ENCODE measurements at places on chromosomes 4 and X. TPM values are rescaled to one million over a fixed set of nuclear protein-coding genes. Genes with fewer than 3 reads are reported as not detected.
A peak's percentile ranks its signal among the peaks of the same experiment; 100 is the strongest.

The HSPA4L gene
- 1.8 TPM for polyA plus RNA-seq

The NPY2R gene
- polyA plus RNA-seq = 0.07 TPM

The ODAPH gene
- polyA plus RNA-seq = 0.06 TPM

The FBXW7 gene
- polyA plus RNA-seq = 52.5 TPM

The SLC49A3 gene
- polyA plus RNA-seq = 28.5 TPM

The PFKFB1 gene
- 0.13 TPM for polyA plus RNA-seq

The MAGEA12 gene
- polyA plus RNA-seq = not detected

The SLC9A7 gene
- 0.43 TPM for polyA plus RNA-seq

The ARR3 gene
- not detected for polyA plus RNA-seq

The ESX1 gene
- not detected for polyA plus RNA-seq

The BMP3 gene
- polyA plus RNA-seq = not detected

The TXK gene
- polyA plus RNA-seq = 0.33 TPM

- no peak for DNase-seq
Measured at GRCh38 chr4:184329235-184329634, 111.6 kb upstream of the ENPP6 start.

DNA sequence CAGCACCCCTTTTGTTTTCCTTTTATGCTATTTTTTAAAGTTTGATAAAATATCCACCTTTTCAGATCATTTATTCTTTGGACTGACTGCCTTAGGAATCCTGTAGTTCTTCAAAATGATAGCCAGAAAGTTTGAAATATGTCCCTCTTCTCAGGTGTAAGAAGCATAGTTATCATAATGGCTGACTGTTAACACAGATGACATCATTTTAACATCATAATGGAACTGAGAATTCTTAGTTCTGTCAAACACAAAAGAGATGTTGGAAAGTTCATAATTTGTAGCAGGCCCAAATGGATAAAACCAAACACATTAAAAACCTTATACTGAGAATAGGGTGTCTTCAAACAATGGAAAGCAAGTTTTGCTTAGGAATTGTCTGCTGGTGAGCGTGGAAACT is 1254.4 kb downstream of the ADGRL3 start:
- no peak for DNase-seq

GRCh38 chrX:29487714-29488113 is 727.6 kb upstream of the MAGEB2 start:
- no peak for DNase-seq

DNA sequence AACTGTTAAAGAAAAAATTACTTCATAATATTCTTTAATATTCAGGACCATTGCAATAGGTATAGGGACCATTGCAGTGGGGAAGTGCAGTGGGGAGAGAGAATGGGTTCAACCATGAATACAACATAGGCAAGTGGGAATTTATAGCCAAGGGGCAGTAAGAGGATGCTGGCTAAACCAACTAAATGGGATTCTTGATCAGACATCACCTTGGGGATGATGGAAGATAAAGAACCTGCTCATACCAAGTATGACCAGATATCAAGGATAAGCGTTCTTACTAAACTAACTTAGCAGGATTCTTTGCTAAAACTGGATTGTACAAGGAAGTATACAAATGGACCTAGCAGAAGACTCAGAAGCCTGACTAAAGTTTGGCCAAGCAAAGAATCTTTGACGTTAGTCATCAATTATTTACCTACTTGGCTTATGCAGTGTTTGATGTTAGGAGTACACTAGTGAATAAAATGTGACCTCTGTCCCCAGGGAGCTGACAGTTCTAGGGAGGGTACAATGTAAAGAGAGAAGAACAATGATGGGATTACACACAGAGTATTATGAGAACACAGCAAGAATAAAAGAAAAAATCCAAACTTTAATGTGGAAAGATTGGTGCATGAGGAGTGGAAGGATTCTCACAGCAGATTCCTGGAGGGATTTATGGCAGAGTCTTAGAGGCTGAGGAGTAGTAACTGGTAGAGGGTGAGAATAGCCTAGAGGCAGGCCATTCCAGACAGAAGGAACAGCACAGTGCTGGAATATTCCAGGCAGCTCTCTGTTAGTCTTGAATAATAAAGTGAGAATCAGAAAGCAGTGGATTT is 54.7 kb upstream of the MYOZ2 start:
- DNase-seq = no peak

DNA sequence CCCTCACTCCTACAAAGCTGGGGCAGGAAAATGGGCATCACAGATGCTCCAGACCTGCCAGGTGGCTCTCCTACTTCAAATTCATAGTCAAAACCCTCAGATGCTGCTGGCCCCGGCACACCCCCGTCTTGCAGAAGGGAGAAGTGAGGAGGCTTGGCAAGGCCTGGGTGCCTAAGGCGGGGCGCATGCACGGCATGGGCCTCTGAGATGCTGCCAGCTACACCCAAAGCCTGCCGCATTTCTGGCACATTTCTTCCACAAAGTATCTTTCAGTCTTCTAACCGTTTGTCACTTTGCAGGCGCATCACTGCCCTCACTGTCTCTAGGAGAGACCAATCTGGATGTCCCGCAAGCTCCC is 19.6 kb downstream of the WDR1 start:
- DNase-seq = no peak

DNA sequence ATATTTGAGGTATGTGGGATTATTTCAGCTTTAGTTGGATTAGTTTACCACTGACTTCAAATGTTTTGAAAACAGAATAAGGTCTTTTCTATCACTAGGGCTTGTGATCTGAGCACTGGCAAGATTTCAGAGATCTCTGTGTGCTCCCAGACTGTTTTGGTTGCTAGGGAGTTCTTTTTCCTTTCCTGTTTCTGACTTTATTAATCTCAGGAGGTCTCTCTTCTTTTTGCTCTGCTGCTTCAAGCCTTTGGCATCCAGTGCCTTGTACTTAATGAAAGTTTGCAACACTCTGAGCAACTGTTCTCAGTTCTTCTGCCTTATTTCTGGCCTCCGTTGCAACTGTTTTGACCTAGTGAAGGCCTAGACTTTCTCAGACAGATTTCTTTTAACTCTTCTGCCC is 32.1 kb upstream of the PAQR3 start:
- DNase-seq = no peak

GRCh38 chrX:252957-253291 is 28.3 kb upstream of the PLCXD1 start:
- DNase-seq = no peak

DNA sequence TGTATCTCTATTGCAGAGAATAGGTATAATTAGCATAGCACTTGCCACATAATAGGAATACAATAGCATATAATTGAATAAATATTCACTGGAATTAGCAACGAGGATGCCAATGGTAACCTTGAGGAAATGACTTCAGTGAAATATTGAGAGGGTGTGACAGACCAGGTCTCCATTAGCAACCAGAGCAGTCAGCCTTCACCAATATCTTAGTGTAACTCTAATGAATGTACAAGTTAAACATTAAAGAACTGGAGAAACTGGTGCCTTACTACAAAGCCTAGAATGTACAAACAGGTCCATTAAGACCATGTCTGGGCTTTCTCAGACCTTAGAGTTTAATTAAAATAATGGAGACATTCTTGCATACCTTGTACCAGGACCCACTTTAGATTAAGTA is 143.0 kb downstream of the MAGEB17 start:
- DNase-seq = no peak

DNA sequence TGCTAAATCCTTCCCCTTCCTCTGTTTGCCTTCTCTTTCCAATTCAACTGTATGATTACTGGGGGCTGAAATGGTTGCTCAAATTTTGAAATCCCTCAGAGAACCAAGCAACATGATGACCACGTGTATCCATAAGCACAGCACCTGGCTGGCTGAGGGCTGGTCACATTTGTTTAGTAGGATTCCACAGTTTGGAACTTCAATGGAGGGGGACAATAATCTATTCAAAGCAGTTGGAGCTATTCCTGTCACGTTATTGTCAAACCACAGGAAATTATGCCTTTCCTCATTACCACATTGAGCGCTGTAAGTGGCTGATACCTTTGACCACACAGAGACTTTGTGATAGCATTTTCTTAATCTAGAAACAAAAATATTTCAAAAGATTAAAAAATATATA is 7.0 kb downstream of the TMSB4X start:
- DNase-seq = no peak

GRCh38 chrX:109959356-109959871 is 43.5 kb upstream of the TMEM164 start:
- no peak for DNase-seq

DNA sequence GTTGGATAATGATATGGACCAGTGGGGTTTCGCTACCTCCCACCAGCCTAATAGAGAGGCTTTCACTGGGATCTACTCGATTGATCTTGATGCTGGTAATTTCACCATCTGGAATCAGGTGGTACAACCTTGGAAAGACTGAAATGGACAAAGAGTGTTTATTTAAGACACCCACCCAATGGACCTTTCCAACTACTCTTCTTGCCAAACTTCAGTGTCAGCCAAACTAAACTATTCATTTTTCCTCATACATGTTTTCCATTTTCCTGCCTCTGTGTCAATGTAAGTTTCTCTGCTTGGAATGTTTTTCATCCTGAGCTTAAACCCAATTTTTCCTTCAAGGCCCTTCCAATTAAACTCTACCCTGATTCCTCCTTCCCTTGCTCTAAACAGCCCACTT is 92.6 kb downstream of the LNX1 start:
- no peak for DNase-seq

GRCh38 chr4:8344377-8344776 is 74.8 kb downstream of the HTRA3 start:
- no peak for DNase-seq

GRCh38 chr4:161178310-161178709 is 985.5 kb downstream of the FSTL5 start:
- no peak for DNase-seq

GRCh38 chrX:67289055-67289499 is 254.7 kb upstream of the AR start:
- DNase-seq = peak; percentile 3

DNA sequence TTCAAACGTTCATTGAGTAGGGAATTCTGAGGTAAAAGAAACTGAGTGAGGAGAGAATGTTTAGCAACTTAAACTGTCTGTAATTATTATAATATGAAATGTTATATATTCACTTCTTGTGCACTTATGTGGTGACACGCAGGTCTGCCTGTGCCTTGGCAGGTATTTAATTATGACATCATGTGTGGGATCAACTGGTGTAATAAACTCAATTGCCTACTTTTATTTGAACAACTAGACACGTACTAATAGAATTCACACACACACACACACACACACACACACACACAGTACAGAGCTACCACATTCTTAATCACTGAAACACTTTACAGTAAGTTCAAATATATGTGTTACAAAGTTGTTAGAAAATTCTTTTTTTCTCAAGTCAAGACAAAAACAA is 20.7 kb upstream of the SLC25A31 start:
- no peak for DNase-seq

DNA sequence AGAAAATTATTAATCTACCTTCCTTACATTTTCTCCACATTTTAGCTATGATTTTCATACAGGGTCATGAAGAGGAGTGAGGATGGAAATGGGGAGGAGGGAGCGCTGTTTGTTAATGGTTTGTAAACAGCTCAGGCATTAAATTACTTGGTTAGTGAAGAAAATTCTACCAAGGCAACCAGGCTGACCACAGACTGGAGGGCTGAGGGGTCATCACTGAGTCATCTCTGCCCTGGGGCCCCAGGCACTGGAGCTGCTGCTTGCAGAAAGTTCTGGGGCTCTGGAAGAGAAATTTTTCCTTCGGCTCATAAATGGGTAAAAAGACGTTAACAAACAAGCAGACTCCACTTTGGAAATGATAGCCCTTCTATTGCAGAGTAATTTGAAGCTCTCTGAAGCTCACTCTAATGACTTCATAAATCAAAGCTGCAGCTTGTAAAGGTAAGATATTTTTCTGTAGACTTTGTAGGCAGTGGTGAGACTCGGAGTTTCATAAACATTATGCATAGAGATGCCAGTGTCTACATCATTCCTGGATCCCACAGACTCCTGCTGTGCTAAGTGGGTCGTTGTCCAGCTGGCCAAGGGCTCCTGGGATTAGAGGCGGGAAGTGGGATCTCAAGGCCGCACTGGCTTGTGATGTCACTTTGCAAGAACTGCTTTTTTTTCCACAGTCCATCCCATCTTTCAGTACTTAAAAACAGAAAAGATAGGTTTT is 159.6 kb downstream of the PTTG2 start:
- DNase-seq = peak; percentile 49

- no peak for DNase-seq
Measured at GRCh38 chrX:1424147-1424851, 28.4 kb downstream of the ASMTL start.

DNA sequence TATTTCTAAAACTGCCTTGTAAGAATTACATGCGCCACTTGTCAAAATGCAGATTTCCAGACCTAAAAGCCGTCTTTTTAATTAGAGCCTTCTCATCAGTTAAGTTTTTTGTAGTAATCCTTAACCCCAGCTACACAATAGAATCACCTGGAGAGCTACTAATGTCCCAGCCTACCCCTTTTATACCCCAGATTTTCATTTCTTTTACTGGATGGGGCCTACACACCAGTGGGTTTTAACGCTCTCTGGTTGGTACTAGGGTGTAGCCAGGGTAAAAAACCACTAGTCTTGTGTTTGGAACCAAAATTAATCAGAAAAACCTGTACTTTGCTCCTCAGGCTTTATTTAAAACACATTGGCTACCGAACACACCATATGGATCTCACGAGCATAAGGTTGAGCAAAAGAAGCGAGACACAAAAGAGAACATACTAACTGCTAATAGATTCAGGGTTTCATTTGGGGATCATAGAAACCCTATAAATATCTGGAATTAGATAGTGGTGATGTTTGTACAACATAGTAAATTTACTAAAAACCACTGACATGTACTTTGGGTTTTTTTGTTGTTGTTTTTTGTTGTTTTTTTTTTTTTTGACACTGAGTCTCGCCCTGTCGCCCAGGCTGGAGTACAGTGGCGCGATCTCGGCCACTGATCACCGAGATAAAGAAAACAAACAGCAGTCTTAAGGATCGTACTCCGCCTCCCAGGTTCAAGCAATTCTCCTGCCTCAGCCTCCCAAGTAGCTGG is 30.6 kb downstream of the BBS12 start:
- DNase-seq = no peak

GRCh38 chr4:37748485-37748884 is 62.3 kb upstream of the RELL1 start:
- DNase-seq = no peak

DNA sequence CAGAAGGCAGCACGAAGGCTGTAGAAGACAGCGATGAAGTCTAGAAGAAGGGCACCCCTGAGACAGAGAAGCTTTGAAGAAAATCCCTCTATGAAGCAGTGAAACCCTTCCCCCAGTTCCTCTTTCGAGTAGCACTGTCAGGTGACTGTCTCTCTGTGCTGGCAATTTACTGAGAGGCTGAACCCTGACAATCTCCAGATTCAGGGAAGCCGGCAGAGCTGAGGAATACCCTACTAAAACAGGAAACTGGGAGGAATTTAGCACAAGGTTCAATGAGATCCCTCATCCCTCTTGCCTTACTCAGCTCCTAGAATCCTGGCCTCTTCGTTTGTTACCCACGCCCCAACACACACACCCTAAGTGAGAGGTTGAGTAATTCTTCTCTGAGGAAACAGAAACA is 239.7 kb upstream of the NOCT start:
- DNase-seq = no peak

- DNase-seq = no peak
Measured at GRCh38 chr4:127141856-127142255, 490.9 kb upstream of the INTU start.
